ENCODE measurements at places on chromosomes 3 and 15. TPM values are rescaled to one million over a fixed set of nuclear protein-coding genes. Genes with fewer than 3 reads are reported as not detected.

The LEKR1 gene
- 0.26 TPM for total RNA-seq

The SLC28A1 gene
- total RNA-seq: not detected

The FSD2 gene
- not detected for total RNA-seq

The GOLGA6L7 gene
- not detected for total RNA-seq

The GP9 gene
- total RNA-seq: not detected

The IQCF5 gene
- total RNA-seq: not detected

The GABRR3 gene
- not detected for total RNA-seq

The ALAS1 gene
- 4.9 TPM for total RNA-seq

The HIGD2B gene
- not detected for total RNA-seq

The CPNE9 gene
- total RNA-seq: not detected

The SETD5 gene
- 198 TPM for total RNA-seq

The SCAPER gene
- 74.2 TPM for total RNA-seq

The ROBO2 gene
- 0.26 TPM for total RNA-seq

The RNF111 gene
- 25.9 TPM for total RNA-seq

The CYP1A2 gene
- not detected for total RNA-seq

The OR5K2 gene
- not detected for total RNA-seq

The SLC22A13 gene
- not detected for total RNA-seq

The ACTRT3 gene
- total RNA-seq: 7.4 TPM

The PPP1R14D gene
- total RNA-seq: not detected

The LRRC34 gene
- total RNA-seq: not detected

The MTFMT gene
- total RNA-seq: 15.1 TPM

The CLDND1 gene
- total RNA-seq: 142 TPM

The CHAC1 gene
- total RNA-seq: not detected

The ZNF197 gene
- 51.2 TPM for total RNA-seq

The MAPKAPK3 gene
- total RNA-seq: 25.6 TPM

The PTPRG gene
- 48.5 TPM for total RNA-seq

The ATP10A gene
- 1.4 TPM for total RNA-seq

The LAMB2 gene
- 588 TPM for total RNA-seq

The ZNF502 gene
- 20.9 TPM for total RNA-seq

The HESX1 gene
- total RNA-seq: not detected

The ZFYVE19 gene
- 15.9 TPM for total RNA-seq

The FBXO40 gene
- total RNA-seq: 0.21 TPM

The STIMATE gene
- 20.1 TPM for total RNA-seq

The TRMT10C gene
- 20.5 TPM for total RNA-seq

The BCL2A1 gene
- 0.97 TPM for total RNA-seq

The HCLS1 gene
- total RNA-seq: 21.0 TPM

The SMCO1 gene
- not detected for total RNA-seq

The ACY1 gene
- total RNA-seq: 1.3 TPM

The GOLGA6B gene
- total RNA-seq: not detected

The SYNPR gene
- not detected for total RNA-seq

The LRIG1 gene
- 20.9 TPM for total RNA-seq

The MBD4 gene
- total RNA-seq: 25.7 TPM

The ALG1L2 gene
- not detected for total RNA-seq

The GOLGA8F gene
- total RNA-seq: not detected

The ZNF80 gene
- total RNA-seq: not detected

The CPLX3 gene
- not detected for total RNA-seq

The TGM5 gene
- total RNA-seq: not detected

The GOLGA8M gene
- 4.2 TPM for total RNA-seq

The SLC24A5 gene
- not detected for total RNA-seq

The KCNAB1 gene
- total RNA-seq: 1.3 TPM

The ECE2 gene
- not detected for total RNA-seq

The PTX3 gene
- total RNA-seq: 7.9 TPM

The GPD1L gene
- 46.1 TPM for total RNA-seq

The NANOGP8 gene
- total RNA-seq: not detected

The MESP1 gene
- total RNA-seq: not detected

The KNL1 gene
- 33.5 TPM for total RNA-seq

The ALDH1L1 gene
- 2.1 TPM for total RNA-seq

The CRABP1 gene
- not detected for total RNA-seq

The CTNNB1 gene
- total RNA-seq: 574 TPM

The OXTR gene
- 0.27 TPM for total RNA-seq
